ENCODE measurements at places on chromosomes 5 and 9.

DNA sequence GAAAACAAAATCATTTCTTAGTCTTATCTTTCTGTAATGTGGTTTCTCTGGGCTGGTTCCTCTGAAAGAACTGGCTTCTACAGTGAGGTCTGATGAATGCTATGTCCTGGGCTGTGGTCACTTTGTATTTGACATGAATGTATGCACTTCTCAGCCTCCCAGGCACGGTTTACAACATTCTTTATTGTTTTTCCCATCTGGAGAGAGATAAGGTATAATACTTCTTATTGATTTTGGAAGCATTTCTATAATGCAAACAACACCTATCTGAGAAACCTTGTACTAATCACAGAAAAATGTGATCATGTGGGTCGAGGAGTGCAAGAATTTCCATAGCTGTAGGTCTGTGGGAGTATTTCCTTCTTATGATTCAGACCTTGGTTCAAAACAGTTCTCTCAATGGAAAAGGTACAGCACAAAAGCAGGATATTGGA, 46.9 kb downstream of the ACTBL2 start:
- DNase-seq: no peak

- DNase-seq: no peak
Observed at GRCh38 chr9:37029304-37029775, 4.7 kb downstream of the PAX5 start.

GRCh38 chr5:54180630-54181031, 129.7 kb downstream of the ARL15 start:
- no peak for DNase-seq

DNA sequence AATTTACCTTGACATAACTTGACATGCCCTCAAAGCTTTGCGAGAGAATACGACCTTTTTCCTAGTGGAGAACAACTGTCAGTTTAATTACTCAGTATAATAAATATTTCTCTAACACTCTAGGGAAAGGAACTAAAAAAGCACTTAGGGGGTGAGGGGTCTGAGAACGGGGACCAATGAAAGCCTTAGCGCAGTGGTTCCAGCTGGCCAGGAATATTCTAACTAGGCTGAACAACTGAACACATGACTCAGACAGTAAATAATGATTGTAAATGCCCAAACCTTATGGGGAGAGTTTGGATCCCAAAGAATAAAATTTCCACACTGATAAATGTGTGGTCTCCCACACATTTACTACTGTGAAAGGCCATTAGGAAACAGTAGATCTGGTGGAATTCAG, 14.9 kb downstream of the MYO10 start:
- no peak for DNase-seq

DNA sequence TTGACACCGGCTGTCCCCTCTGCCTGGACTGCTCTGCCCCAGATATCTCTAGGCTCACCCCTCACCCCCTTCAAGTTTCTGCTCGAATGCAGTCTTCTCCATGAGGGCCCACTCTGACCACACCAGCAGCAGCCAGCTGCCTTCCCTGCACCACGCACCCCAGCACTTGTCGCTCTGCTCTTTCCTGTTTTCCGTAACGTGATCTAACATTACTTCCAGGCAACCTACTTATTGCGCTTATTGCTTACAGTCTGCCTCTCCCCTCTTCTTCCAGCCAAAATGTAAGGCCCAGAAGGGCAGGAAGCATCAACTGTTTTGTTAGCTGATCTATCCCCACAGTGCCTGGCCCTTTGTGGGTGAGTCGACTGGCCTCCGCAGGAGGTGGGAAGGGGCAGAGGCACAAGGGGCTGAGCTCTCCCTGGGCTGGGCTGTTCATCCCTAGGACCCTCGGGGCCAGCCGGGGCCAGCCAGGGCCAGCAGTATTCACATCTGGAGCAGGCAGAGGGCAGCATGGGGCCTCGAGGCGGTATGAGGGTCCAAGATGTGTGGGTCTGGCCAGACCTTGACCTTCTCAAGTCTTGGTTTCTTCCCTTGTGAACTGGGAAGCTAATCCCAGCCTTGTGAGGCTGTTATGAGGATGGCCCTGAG, 11.6 kb upstream of the DBN1 start:
- DNase-seq: no peak

- DNase-seq: no peak
Observed at GRCh38 chr5:146461319-146461718, 14.2 kb downstream of the TCERG1 start.

- no peak for DNase-seq
Observed at GRCh38 chr5:147341345-147341744, 106.5 kb downstream of the STK32A start.

DNA sequence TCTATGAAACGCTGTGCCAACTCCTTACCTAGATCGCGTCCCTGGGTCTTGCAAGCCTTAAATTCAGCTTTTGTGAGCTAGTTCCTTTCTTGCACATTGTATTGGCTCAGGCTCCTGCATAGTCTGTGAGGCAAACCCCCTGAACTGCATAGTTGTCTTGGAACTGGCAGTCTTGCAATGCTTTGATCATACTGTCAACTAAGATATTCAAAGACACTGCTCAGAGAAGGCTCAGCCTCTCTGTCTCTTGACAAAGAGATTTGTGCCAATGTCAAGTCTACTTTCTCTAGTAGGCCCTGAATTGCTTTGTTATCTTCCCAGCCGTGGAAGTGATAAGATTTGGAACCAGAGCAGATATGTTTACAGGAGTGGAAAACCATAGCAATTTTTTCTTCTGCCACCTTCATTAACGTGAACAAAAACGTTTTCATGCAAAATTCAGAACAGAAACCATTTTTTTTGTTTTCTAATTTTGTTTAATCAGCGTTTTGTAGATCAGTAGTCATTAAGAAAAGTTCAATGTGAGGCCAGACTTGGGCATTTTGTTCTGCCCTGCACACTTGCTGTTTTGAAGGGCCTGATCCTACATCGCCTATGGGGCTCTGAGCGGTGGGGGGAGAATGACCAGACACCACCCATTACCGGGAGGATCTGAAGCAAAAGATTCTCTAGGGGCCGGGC, 27.6 kb upstream of the ENTREP1 start:
- no peak for DNase-seq

All from thymus (tissue), 14 donors.